ENCODE measurements at places on chromosomes 6 and 20. TPM values are rescaled to one million over a fixed set of nuclear protein-coding genes. Genes with fewer than 3 reads are reported as not detected.

- H3K27me3 ChIP-seq: peaks cover 4% of the 10 kb centered on the region
- peak overlapping the region; percentile 76 for H3K27ac ChIP-seq
- peak overlapping the region; percentile 68 for H3K4me3 ChIP-seq
- DNase-seq: no peak
- H3K36me3 ChIP-seq: peaks cover 9% of the 10 kb centered on the region
- peaks cover 38% of the 10 kb centered on the region for H3K4me1 ChIP-seq
Observed at GRCh38 chr20:49669601-49670189, 44.0 kb downstream of the B4GALT5 start.

HTR1E gene
- total RNA-seq: not detected

DNA sequence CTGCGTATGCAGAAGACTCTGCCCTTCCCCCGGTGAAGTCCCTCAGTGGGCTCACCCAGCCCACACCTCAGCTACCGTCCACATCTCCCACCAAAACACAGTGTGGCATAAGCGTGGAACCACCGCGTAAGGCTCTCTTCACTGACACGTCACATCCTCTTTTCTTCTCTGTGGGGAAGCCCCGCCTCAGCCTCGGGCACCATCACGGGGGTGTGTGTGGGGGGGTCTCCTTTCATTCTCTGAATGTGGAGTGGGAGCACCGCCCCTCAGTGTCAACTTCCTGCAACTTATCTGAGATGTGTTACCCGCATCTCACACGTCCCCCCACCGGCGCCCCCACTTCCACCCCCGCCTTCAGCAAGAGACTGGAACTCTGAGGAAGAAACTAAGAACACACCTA is 388.4 kb upstream of the JARID2 start:
- peak; percentile 58 for DNase-seq
- peaks cover 26% of the 10 kb centered on the region for H3K4me1 ChIP-seq
- H3K36me3 ChIP-seq: peaks cover 4% of the 10 kb centered on the region
- H3K4me3 ChIP-seq: peak overlapping the region; percentile 76
- H3K27ac ChIP-seq: peak overlapping the region; percentile 86
- peaks cover 2% of the 10 kb centered on the region for H3K27me3 ChIP-seq

LPA gene
- not detected for total RNA-seq

NSFL1C gene
- total RNA-seq: 66.9 TPM

- no peak overlapping the region for H3K27ac ChIP-seq
- peaks cover 20% of the 10 kb centered on the region for H3K4me1 ChIP-seq
- no peak overlapping the region for H3K4me3 ChIP-seq
Observed at GRCh38 chr6:30304002-30304401, 22.7 kb upstream of the TRIM39 start.

MED23 gene
- 35.9 TPM for total RNA-seq

DTNBP1 gene
- 19.3 TPM for total RNA-seq

GRCh38 chr6:107763946-107764345 is 60.2 kb downstream of the SCML4 start:
- DNase-seq: no peak
- H3K4me1 ChIP-seq: peaks cover 3% of the 10 kb centered on the region
- H3K4me3 ChIP-seq: no peak overlapping the region
- no peaks in the 10 kb centered on the region for H3K27me3 ChIP-seq
- H3K36me3 ChIP-seq: peaks cover 29% of the 10 kb centered on the region

All from activated naive CD8-positive, alpha-beta T cell treated with anti-CD3 and anti-CD28 coated beads, Interleukin-2, amount 10 ng/mL, durations not matched to agents 7 days and 5 days (primary cell).